ENCODE measurements at places on chromosomes 5 and 9. TPM values are rescaled to one million over a fixed set of nuclear protein-coding genes. Genes with fewer than 3 reads are reported as not detected.

DNA sequence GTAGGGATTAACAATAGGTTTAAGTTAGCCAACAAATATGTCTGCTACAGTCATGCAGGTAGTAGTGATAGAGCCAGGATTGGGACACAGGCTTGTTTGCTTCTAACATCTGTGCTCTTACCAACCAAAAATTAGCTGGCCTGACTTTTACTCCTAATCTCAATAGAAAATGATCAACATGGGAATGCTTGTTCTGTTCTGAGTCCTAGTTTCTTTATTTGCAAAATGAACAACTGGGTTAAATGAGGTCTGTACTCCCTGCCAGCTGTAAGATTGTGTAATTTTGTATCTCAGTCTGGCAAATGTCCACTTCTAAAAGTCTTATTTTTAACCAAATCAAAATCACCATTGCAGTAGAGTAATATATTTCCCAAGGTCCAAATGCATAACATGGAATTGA is 216.8 kb downstream of the NMUR2 start:
- no peak for DNase-seq

DNA sequence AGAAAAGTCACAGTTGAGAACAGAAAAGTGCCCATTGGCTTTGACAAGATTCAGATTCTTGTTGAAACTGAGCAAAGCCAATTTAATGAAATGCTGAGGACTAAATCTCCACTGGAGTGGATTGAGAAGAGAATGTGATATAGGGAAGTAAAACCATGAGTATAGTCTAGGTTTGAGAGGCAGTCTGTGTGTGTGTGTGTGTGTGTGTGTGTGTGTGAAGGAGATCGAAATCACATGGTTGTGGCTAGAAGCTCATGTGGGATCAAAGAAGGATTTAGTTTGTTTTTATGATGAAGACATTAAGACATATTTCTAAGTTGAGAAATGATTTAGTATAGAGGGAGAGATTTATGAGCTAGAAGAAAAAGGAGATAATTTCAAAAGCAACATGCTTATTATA is 275.7 kb upstream of the DAB2 start:
- no peak for DNase-seq

- no peak for DNase-seq
These were observed 75.6 kb downstream of the CRB2 start for GRCh38 chr9:123431581-123431980.

- no peak for DNase-seq
These were observed 14.9 kb downstream of the FOXI1 start for GRCh38 chr5:170120576-170120975.

The WNK2 gene
- 7.7 TPM for total RNA-seq

- no peak for DNase-seq
These were observed 12.5 kb upstream of the MAMDC2 start for GRCh38 chr9:70031141-70031545.

The WDR55 gene
- 22.4 TPM for total RNA-seq

DNA sequence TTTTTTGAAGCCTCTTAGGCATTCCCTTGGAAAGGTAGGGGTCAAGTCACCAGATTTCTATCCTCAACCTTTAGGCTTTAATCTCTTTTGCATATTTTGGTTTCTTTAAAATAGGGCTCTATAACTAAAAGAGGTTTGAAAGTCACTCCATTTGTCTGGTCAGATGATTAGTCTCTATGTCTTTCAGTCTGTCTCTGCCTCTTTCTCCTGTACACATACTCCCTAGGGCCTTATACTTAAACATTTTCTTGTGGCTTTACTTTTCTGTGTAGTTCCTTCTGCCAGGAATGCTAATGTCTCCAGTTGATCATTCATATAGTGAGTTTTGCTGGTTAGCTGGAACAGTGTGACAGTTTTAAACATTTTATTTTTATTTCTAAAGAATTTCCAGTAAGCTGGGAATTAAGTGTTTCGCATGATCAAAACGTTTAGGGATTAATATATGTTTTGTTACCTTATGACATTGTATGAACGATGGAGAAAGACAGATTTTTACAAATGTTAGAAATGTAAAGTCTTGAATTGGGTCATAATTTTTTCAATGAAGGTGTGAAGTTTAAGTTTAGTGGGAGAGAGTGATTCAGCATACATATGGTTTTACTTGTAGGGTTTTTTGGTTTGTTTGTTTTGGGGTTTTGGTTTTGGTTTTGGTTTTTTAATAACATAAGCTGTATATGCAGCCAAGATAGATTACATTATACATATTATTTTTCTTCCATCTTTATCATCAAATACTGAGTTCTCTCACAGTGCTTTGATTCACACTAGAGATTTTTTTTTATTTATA is 90.6 kb downstream of the ZCCHC7 start:
- no peak for DNase-seq

The OSMR gene
- 61.6 TPM for total RNA-seq

- DNase-seq = no peak
These were observed 361.0 kb downstream of the NFIB start for GRCh38 chr9:13952906-13953305.

The TTF1 gene
- 12.3 TPM for total RNA-seq

GRCh38 chr5:135691044-135691443 is 112.3 kb upstream of the CXCL14 start:
- no peak for DNase-seq

- DNase-seq = no peak
These were observed 284.0 kb upstream of the TLE4 start for GRCh38 chr9:79287708-79288290.

DNA sequence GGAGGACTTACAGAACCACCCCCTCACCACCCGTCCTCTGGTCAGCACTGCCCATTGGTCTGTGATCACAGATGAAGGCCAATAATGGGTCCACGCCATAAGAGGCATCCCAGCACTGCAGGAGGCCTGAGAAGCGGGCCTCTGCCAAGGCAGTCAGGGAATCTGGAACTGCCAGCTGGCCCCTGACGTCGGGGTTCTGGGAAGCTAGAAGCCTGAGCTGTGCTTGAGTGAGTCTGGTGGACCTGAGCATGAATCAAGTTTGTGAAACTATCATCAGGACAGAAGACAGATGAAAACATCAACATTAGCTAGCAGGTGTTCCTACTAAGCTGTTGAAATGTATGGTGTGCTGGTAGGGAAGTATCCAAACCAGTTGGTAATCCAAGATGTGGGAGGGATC is 7.8 kb downstream of the ANGPTL2 start:
- no peak for DNase-seq

Data from lower lobe of right lung (tissue), 2 donors.